ENCODE measurements at places on chromosomes 5 and 9.

GRCh38 chr5:115343855-115344254 is 47.4 kb upstream of the CCDC112 start:
- no peak for DNase-seq

GRCh38 chr9:137232510-137232909 is 1.8 kb downstream of the SLC34A3 start:
- DNase-seq: no peak

DNA sequence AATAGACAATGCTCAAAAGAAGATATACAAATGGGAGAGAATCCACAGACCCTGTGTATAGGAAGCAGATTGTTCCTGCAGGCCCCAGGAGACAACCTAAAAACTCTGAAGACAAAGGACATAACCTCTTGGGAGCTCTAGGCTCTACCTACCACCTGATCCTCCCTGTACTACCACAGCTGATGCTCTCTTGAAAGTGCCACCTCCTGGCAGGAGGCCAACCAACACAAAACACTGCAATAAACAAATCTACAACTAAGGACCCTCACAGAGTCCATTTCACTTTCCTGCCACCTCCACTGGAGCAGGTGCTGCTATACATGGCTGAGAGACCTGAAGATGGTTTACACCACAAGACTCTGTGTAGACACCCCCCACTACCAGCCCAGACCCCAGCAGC is 49.0 kb downstream of the STARD4 start:
- DNase-seq: no peak

GRCh38 chr9:111078391-111079038 is 40.2 kb upstream of the LPAR1 start:
- no peak for DNase-seq

DNA sequence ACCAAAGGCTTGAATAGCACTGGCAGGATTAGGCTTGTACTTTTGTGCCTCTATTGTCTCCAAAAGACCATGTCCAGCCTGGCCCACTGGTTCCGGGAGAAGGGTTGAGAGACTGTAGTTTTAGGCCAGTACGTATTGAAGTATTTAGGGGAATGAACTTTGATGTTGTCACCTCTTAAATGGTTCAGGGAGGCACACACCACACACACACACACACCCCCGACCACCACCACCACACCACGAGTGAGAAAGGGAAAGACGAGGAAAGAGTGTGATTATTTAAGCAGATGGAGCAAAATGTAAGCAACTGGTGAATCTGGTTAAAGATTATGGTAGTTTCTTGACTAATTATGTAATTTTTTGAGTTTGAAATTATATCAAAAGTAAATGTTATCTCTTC is 61.6 kb downstream of the NIPBL start:
- no peak for DNase-seq

DNA sequence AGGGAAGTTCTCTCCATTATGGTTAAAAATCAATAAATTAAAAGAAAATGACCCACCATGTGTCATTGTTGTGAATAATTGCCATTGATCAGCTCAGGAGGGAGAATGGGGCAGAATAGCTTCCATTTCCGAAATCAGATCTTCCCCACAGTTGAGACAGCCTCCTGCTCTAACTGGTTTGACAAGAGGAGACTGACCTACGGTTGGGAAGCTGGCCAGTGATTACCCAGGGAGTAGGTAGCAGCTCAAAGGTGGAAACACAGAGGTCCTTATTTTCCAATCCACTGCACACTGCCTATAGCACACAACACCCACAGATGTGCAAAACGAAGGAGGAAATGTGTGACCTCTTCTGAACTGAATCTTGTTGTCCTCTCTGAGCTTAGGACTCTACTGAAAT is 69.0 kb upstream of the DAPK1 start:
- no peak for DNase-seq

GRCh38 chr9:5425006-5425628 is 12.6 kb downstream of the PLGRKT start:
- peak; percentile 51 for DNase-seq

DNA sequence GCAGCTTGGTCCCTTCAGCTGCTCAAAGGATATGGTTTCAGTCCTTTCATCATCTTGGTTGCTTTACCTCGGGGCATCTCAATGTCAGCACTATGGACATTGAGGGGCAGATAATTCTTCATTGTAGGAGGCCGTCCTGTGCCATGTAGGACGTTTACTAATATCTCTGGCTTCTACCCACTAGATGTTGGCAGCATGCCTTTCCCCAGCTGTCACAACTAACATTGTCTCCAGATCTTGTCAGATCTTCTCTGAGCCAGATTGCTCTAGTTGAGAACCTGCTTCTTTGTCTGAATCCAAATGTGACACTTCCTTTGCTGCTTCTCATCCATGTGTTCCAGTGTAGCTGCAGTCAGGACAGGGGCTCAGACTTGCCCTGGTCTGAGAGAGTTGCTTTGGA is 10.3 kb downstream of the PTPA start:
- DNase-seq: no peak

DNA sequence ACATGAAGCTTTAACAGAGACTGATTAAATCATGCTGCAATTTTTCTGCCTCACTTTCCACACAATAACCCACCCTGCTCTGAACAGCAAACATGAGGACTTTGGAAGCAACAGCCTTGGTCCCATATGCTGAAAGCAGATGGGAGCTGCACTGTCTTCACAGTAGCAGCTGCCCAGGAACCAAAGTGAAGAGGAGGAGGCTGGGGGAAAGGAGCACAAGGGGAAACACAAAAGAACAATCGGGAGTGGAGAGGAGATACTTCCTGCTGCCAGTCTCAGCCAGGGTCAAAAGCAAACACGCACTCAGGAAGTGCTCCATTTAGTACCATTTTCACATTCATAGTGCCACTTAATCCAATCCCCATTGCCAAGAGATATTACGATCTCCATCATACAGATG is 183.3 kb upstream of the PUM3 start:
- DNase-seq: no peak

DNA sequence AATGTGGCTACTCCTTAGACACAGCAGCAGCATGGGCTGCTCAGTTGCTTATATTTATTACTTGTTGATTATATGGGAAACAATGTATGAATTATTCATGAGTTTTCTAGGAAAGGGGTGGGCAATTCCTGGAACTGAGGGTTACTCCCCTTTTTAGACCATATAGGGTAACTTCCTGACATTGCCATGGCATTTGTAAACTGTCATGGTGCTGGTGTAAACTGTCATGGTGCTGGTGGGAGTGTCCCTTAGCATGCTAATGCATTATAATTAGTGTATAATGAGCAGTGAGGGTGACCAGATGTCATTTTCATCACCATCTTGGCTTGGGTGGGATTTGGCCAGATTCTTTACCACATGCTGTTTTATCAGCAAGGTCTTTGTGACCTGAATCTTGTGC is 734.6 kb upstream of the PTPRD start:
- DNase-seq: no peak

GRCh38 chr9:133958756-133959155 is 33.4 kb downstream of the VAV2 start:
- no peak for DNase-seq

GRCh38 chr9:32665101-32665500 is 29.6 kb upstream of the TAF1L start:
- no peak for DNase-seq

DNA sequence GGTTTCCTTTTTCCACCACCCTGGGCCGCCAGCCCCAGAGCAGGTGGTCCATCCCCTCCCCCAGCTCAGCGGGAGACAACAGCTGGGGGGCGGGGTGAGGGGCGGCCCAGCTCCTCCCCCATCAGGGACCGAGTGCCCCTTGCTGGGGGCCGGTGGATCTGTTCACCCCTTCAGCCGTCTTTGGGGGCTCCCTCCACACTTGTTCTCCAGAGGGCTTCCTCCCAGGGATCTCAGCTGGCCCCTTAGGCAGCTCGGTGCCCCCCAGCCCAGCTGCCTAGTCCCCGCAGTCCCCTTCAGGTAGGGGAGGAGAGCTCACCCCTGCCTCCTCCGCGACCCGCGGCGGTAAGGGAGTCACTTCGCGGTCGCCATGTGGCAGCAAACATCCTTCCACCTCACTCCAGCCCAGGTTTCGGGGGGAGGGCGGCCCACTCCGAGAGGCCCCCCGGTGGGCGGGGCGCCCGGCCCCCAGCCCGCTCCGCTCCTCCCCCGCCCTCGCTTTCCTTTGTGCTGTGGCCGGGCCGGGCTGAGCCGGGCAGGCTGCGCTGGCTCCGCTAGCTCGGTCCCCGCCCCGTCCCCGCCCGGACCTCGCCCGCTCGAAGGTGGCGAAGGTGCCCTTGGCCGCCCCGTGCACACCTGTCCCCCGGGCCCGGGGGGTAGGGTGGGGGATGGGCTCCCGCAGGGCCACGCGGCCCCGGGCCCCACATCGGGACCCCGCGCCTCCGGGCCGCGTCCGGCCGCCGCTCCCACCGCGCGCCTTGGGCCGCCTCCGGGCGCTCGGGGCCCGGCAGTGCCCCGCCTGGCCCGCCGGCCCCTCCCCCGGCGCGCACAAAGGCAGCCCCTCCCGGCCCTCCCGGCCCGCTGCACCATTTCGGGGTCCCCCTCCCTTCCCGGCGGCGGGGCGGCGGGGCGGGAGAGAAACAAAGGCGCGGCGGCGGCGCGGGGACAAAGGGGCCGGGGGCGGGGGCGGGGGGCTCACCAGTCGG is 683 bp downstream of the DBN1 start:
- DNase-seq: peak; percentile 31

GRCh38 chr9:127878652-127879390 is 1.3 kb upstream of the AK1 start:
- no peak for DNase-seq

GRCh38 chr9:82302968-82303655 is 314.5 kb downstream of the SPATA31D1 start:
- DNase-seq: no peak

DNA sequence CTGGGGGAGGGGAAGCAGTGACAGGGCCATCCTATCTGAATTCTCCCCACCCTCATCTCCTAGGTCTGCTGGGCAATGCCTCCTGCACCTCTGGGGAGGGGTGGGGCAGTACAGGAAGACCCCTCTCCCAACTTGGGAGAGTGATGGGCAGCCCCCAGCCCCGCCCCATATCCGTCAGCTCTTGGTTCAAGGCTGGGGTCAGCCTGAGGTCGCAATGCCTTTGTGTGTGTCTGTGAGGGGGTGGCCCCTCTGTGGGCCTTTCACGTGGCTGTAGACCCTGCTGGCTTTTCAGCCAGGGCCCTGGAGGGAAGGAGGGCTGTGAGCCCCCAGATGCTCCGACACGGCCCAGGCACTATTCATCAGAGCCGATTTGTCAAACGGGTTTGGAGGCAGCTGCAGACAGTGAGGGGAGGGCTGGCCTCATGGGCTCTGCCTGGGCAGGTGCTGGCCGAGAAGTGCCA is 49.5 kb upstream of the RNU6ATAC start:
- DNase-seq: no peak

DNA sequence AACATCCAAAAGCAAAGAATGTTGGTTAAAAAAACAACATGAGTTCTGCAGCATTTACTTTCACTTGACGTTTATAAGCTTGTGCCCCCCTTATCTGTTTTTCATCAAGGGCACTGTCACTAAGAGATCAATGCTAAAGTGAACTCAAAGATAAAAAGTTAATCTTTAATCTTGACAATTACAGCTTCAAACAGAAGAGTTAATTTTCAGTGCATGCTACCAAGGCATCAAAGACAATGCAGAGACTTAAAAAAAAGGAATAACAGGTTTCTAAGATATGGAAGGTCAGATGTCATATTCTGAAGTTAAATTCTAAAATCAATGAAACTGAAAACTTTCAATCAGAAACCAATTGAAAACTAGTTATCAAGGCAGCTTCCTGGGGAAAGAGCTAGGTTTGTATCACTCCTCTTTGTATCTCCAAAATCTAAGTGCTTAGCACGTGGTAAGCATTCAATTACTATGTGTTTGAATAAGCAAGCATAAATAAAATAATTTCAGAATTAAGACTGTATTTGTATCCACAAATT is 37.6 kb downstream of the TMEM245 start:
- DNase-seq: no peak

- no peak for DNase-seq
Measured at GRCh38 chr5:174384509-174384947, 339.0 kb downstream of the NSG2 start.

DNA sequence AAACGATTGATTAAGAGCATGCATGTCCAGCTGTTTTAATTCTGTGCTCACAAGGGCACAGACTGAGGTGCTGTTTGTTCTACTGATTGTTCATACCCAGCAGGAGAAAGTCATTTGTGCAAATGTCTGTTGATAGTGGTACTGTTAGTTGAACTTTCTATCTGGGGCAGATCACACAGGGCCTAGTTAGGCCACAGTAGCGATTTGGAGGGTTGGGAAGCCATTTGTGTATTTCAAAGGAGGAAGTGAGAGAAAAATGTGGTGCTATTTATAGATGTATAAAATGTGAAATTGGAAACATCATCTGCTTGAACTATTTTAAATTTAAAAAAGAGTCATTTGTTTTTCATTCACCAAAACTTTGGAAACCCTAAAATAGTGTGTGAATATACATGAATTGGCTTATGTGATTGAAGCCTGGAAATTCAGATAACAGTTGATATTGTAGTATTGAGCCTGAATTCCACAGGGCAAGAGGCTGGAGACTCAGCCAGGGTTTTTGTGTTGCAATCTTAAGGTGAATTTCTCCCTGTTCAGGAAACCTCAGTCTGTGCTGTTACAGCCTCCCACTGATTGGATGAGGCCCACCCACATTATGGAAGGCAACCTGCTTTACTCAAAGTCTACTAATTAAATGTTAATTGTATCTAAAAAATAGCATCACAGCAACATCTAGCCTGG is 162.0 kb upstream of the CDKN2B start:
- no peak for DNase-seq

DNA sequence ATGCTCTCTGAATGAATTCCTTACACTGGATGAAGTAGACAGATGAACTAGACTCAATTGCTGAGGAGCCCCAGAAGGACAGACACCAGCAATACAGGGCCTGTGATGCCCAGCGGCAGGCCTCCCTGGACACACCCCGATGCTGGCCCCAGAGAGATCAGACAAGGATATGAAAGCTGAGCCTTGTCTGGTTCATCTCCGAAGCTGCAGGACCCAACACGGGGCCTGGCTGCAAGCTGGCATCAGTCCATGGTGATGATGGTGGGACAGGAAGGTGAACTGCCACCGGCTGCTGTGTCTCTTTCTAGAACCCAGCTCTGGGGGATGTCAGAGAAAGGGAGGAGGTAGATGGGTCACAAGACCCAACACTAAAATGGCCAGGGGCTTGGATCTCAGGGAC is 104.0 kb upstream of the LMX1B start:
- DNase-seq: no peak

GRCh38 chr9:35976726-35977125 is 18.8 kb upstream of the OR2S2 start:
- no peak for DNase-seq

DNA sequence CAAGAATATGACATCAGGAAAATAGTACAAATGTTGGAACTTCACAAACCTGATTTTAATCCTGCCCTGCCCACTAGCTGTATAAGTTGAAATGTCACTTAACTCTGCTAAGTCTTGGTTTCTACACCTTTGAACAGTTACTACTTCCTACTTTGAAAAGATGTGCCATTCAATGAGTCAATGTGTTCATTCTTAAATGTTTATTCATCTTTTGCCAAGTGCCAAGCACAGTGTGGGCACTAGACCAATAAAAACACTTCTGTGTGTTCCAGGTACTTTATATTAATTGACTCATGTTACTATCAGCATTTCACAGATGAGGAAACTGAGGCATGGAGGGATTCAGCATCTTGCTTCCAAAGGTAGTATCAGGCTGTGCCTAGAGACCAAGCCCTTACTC is 12.8 kb downstream of the PDCL start:
- DNase-seq: no peak
